ENCODE measurements at places on chromosomes 6 and 20. TPM values are rescaled to one million over a fixed set of nuclear protein-coding genes. Genes with fewer than 3 reads are reported as not detected.

DNA sequence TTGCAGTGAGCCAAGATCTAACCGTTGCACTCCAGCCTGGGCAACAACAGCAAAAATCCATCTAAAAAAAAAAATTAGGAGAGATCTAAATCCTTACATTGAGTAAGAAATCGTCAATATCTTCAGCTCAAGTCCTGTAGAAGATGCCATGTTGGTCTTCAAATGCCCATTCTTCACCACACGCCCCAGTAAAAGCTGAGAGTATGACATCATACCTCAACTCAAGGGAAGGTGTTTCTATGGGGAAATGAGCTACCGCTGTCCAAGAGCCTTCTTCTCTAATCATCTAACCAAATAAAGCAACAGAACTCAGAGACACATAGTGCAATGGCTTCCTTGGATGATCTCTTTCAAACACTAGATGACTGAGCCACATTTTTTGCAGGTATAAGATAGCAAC, 2.5 kb upstream of the ZC3H12D start:
- DNase-seq = no peak

GRCh38 chr20:40953856-40954255, 74.8 kb upstream of the TOP1 start:
- DNase-seq = no peak

DNA sequence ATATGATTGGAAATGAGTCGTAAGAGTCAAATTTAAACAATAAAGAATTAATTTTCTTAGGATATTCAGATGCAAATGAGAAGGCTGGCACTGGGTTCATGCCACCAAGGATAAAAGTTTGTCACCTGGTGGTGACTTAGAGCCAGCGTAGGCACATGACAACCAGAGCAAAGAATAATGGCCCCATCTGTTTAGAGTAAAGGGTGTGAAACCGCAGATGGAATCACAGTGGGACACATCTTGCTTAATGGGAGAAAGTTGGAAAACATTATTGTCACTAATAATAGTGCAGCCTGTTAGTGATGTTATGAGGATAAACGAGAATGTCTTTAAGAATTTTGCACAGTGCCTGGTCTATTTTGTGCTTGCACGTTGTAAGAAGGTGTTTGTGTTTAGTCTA, 727.8 kb downstream of the QKI start:
- no peak for DNase-seq

DNA sequence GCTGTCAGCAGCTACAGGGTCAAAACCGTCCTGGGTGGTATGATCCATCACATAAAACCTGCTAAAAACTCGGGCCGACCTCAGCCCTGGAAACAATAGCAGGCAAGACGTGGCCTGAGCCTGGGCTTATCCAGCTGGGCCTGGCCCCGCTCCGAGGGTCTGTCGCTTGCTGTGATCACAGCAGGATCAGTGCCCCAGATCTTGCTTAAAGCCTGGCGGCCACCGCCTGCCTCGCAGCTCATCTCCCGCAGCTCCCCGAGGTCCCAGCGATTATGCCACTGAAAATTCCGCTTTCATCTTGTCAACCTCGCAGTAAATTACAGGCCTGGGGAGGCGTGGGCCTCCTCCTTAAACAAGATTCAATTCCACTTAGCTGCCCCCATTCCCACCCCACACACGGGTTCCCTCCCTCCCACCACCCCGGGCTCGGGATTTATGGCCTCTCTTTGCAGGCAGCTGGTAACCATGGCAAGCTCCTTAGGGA, 40.1 kb downstream of the CDH22 start:
- DNase-seq = no peak

- no peak for DNase-seq
Measured at GRCh38 chr6:43737272-43738081, 32.5 kb upstream of the VEGFA start.

The PCMT1 gene
- 44.4 TPM for total RNA-seq

GRCh38 chr6:170293341-170294231, 2.7 kb upstream of the DLL1 start:
- DNase-seq = no peak

GRCh38 chr6:139534472-139535115, 160.1 kb upstream of the CITED2 start:
- no peak for DNase-seq

DNA sequence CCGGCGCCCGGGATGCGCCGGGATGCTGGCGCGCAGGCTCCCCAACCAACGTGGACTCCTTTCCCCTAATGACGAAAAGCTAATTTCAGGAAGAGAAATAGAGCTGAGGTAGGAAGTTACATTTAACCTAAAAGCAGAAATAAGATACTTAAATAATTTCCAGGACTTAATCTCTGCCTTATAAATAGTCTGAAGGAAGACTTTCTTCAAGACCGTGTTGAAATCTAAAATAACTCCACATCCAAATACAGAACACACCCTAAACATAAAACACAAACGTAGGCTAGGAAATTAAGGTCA, 1.3 kb downstream of the ASF1A start:
- DNase-seq = no peak

The TINAG gene
- total RNA-seq = not detected

DNA sequence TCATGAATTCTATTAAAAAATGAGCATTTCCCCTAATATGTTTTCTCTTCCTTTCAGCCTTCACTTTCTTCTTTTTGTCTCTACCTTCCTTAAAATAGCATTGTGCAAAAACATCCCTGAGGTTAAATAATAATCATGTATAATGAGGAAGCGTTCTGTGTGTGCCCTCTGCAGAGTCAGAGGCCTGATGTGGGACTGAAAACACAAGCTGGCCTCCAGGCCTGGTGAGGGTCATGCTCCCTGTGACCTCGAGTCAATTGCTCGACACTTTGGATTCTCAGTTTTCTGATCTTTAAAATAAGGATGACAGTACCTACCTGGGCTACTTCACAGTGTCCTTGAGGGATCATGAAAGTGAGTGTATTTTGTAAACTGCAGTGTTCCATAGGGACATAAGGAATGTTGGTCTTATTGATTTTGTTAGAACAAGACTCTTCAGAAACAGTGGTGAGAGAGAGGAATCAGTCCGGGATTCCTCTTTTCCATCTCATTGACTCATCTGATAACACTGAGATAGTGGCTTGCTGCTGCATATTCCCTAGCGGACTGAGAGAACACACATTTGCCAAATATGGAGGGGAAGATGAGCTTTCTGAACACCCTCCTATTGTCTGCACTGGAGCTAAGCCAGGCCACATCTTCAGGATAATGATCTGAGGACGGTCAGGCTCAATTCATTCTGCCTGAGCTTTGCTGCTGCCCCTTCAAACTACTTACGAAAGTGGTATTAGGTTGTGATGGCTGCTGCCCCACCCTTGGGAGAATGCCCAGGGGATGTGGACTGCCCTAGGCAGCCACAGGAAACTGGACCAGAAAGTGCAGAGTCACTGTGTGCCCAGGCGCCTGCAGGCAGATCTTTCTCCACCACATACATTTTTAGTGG, 39.6 kb upstream of the PDE7B start:
- DNase-seq = no peak

DNA sequence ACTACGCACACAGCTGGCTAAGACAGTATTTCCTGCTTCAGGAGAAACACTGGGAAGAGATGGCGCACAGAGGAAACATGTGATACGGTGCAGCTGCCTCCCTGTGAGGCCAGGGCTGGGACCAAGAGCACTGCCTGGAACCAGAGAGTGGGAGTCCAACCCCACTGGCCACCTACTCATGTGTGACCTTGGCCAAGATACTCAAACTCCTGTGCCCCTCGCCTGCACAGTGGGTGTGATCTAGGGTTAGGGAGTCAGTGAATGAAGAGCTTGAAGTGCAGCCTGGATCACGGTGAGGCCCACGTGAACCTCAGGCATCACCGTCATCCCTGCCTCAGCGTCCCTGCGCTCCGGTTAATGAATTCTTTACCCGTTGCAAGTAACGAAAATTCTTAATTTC, 41.7 kb upstream of the MPC1 start:
- no peak for DNase-seq

DNA sequence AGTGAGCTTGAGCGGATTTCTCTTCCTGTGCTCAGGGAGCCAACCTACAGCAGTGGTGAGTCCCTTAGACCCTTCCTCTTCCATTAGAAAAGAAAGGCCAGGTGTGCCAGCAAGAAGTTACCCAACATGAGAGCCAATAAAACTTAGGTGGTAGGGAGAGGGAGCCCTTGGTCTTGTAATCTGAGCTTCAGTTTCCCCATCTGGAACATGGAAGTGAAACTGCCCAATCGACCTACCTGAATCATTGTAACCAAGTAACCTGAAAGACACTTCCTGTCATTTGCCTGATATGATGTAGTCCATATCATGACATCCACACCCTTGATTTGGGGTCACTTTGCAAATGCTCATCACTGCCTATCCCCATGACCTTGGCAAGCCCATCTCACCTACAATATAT, 66.4 kb downstream of the MDGA1 start:
- DNase-seq = no peak

DNA sequence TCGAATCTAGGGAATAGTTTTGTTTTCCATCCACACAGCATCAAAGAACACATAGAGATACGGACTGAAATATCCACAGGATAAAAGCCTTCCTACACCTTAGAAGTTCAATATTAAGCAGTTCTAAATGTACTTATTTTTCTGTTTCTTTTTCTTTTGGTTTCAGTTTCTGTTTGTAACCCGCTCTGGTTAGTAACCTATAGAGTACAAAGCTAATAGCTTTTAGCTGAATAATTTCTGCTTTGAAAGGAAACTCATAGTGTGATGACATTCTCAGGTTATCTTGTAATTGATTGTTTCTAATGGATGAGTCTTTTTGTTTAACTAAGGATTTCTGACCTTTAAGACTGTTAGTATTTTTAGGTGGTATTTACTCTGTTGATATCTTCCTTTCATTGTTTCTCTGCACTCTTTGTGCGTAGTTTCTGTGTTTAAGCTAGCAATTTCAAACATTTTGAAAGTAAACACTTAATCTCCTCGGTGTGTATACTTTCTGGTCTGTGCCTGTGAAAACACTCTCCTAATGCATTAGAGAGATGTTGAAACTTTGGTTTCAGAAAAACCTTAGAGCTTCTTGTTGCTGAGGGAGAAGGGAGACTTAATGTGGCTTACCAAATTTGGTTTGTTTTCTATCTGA, 385.5 kb downstream of the HDGFL1 start:
- DNase-seq = no peak

DNA sequence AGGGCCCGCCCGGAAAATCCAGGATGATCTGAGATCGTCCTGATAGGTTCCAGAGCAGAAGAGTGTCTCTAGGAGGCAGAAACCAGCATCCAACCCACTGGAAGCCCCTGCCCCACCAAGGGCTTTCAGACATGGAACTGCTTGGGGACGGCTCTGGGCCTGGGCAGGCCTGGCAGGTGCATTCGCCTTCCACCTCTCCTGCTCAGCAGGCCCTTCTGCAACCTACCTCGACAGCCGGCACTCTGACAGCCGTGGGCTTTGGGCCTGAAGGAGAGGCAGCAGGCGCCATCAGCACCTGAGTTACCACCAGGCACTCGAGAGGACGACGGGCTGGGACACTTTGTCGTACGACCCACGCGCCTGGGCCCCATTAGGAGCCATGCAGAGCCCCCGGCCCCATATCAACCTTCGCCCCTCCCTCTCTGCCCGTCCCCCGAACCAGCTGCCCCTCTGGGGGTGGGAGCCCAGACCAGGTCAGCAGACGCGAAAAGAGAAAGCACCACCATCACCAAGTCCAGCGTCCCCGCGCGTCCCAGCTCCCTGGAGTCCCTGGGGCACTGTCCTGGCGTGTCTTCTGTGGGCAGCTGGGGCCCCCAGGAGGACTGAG, 44.6 kb downstream of the KCNQ2 start:
- no peak for DNase-seq

DNA sequence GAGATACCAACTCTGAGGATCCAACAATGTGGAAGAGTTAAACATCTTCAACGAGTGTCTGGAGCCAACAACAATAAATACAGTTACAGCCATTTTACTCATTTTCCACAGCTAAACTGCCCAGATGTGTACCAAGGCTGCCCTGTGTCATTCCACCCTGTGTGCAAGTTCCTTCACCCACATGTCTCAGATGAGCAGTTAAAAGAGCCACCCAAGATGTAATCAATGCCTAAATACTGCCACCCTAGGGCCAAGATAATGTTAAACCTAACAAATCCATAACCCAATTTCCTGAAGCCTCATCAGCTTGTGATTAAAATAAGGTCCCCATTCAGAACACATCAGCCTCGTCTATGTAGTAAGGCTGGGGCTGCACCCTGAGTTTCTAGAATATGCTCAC, 59.9 kb downstream of the GMDS start:
- DNase-seq = no peak

GRCh38 chr6:53792016-53792415, 2.8 kb upstream of the LRRC1 start:
- DNase-seq = no peak

The RAMACL gene
- 0.79 TPM for total RNA-seq
